NCI-H1930 (cell line): ENCODE measurements at places on chromosomes 7 and 10.
A peak's percentile ranks its signal among the peaks of the same experiment; 100 is the strongest.

GRCh38 chr10:3825244-3825643, 40.2 kb upstream of the KLF6 start:
- DNase-seq = no peak

- DNase-seq = no peak
These were observed 15.1 kb downstream of the FAM53B start for GRCh38 chr10:124728830-124729661.

DNA sequence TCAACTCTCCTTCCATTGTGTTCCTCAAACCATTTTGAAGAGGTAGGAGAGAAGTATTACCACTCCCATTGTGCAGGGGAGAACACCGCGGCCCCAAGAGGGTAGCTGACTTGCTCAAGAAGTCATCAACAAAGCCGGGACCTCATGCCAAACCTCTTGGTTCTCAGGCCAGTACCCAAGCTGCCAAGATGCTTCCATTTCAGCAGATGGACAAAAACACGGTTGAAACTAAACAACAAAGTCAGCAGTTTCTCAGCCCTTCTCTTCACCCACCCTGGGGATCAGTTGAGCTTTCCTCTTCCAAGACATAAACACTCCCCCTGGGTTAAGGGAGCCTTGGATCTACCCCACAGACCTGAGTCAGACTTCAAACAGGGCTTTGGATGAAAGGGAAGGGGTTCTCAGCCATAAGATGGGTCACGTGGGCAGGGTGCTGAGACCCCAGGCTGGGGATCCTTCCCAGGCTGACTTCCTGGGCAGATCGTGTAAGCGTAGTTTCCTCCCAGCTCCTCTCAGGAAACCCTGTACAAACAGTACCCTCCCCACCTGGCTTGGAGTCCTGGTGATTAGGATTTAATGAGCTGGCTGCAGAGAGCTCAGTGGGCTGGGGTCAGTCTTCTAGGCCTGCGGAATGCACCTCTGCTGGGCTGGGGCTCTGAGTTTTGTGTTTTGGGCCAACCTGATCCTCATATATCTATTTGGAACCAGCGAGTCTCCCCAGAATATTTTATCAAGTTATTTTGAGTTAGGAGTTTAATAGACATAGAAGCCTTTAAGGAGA, 27.3 kb downstream of the EMX2 start:
- no peak for DNase-seq

DNA sequence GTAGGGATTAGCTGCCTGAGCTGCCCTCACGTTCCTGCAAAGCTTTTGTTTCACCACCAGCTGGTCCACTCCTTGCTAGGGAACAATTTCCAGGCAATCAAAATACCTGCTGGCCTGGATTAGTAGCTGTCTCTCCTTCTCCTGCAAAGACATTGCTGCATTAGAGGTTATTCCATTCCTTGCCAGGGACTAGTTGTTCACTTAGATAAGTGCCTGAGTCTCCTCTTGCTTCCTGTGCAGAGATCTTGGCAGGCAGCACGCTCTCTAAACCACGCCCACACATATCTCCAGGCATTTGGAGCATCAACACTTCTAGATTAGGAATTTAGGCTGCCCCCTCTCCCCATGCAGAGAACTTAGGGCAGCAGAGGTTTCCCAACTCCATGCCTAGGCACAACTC, 150.4 kb upstream of the SMIM30 start:
- no peak for DNase-seq

DNA sequence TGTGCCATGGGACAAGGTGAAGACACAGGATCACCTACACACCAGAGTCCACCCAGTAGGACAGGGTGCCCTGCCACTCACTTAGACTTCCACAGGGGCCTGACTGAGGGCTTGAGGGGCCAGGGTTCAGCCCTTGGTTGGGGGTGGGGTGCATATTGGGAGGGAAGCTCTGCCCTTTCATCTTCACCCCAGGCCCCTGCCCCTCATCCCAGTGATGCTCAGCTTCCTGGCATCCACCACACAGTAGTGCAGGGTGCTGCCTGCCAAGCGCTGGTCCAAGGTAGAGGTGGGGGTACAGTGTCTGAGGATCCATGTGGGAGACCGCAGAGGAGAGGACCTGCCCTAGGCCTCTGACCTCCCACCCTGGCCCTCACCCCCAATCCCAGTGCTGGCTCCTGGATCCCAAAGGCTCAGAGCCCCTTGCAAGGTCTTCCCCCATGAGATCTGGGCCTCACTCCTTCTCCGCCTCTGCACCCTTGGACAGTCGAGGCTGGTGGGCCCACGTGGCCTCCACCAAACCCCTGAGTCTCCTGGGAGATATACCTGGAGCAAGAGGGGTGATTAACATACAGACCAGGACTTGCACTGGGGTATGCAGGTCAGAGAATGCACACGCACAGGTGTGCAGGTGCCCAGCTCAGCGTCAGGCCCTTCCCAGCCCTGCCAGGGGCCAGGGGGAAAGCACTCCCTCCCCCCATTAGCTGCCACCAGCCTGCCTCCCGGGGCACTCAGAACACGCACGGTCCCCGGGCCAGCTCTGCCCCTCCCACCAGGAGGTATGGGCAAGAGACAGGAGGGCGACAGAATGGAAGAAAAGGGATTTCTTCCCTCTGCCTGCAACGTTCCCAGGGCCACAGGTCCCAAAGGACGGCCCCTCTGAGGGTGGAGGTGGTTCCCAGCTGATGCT, 8.6 kb upstream of the IRF5 start:
- no peak for DNase-seq

DNA sequence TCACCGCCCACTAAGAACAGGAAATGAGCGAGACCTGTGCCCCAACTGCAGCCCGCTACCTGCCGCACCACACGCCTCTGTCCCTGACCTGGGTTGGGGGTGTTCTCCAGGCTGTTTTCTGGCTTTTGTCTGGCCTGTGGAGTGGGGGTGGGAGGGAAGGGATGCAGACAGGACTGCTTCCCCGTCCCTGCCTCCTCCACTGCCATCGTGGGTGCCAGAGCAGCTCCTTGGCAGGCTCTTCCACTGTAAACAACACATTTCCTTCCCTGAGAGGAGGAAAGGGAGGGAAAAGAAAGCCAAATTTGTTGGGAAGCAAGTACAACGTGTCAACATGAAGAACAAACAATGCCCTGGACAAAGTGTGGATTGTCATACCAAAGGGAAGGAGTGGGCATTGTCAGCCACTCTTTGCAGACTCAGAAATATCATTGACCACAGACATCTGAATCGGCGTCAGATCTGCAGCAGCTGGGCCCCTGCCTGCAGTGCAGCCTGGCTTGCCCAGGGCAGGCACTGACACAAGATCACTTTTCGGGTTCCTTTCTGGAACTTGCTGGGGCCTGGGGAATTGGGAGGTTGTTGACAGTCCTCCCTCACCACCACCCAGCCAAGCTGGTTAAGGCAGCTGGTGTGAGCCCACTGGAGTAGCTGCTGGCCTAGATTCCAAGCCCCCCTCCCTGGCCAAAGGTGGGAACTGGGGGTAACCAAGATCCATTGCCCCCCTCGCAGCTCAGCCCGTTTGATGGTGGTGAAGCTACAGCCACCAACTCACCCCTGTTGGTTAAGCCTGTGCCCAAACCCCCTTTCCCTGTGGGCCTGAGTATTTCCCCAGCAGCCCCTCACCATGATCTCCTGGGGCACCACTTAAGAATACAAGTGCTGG, 22.6 kb upstream of the TRIM8 start:
- DNase-seq = no peak

- no peak for DNase-seq
These were observed 356.5 kb downstream of the PHF14 start for GRCh38 chr7:11330208-11330607.

GRCh38 chr7:47786557-47787248, 161.6 kb downstream of the PKD1L1 start:
- DNase-seq = no peak

GRCh38 chr7:70303309-70303708, 705.0 kb downstream of the AUTS2 start:
- no peak for DNase-seq

- no peak for DNase-seq
These were observed 55.8 kb upstream of the TRIL start for GRCh38 chr7:29013931-29014330.

GRCh38 chr10:122152544-122152943, 118.6 kb upstream of the BTBD16 start:
- no peak for DNase-seq

- no peak for DNase-seq
These were observed 209.9 kb upstream of the YAE1 start for GRCh38 chr7:39356172-39356925.

DNA sequence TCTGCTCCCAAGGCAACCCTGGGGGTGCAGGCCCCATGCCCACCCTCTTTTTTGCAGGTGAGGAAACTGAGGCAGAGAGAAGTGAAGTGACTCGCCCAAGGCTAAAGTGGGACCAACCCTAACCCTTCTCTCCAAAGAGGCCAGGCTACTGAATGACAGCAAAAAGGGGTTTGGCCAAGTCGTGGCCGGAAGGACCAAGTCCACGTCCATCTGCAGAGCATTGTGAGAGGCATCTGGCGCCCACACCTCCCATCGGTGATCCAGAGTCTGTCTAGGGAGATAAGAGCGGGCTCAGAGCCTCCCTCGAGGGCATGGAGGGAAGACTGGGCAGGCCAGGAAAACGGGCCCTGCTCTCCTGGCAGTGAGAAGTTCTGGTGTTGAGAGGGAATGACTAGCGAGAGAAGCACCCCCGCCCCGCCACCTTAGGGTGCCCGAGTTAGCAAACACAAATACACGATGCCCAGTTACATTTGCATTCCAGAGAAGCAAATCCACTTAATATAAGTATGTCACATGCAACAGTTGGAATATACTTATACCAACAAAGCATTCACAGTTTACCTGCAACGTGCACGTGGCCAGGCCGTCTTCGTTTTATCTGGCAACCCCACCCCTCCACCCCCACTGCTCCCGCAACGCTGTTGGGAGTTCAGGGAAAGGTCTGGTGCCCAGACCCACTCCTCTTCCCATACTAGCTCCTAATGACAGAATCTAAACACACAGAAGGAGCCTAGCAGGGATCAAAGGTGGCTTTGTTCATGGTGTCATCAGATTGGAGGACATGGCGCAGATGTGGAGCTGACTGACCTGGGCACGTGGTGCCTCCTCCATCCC, 124.9 kb downstream of the OAT start:
- DNase-seq = no peak

DNA sequence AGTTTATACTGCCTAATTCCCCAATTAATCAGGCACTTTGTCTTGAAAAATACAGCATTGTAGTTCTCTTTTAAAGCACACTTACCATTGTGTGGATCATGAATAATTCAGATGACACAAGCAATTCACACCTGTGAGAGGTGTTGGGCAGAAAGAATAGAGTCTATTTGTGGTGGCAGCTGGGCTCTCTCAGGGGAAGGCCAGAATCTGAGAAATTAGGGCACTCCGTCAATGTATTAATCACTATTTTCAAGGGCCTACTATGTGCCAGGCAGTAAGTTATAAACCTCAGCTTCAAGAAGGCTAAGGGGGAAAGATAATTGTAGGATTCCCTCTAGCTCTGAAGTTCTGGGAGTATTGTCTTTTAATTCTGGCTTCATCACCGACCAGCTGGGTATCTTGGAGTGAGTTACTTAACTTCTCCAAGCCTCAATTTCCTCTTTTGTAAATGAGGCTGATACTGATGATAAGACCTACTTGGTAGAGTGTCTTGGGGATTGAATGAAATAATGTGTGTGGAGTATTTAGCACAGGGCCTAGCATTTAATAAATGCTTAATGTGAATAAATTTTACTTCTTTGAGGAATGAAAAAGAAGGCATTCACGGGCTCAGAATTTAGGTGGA, 2.5 kb downstream of the CHN2 start:
- no peak for DNase-seq

GRCh38 chr7:29197916-29198315, 3.3 kb downstream of the CHN2 start:
- no peak for DNase-seq

DNA sequence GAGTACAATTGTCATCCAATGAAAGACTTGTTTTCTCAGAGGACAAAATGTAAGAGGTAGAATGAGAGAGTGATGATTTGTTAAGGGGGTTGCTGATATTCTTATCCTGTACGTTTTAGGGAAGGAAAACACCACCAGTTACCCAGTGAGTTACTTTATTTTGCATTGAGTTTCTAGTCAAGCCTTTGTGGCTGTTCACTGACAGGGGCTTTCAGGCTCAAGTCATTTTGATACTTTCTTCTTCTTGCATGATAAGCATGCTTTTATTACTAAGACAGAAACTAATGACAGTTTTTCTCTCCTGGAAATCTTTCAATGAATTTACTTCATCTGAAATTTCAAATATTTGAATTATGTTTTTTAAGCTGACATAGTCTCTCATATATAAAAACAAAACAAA, 710.2 kb upstream of the POM121L12 start:
- no peak for DNase-seq

- no peak for DNase-seq
These were observed 180.3 kb upstream of the MYO3A start for GRCh38 chr10:25753776-25754175.

DNA sequence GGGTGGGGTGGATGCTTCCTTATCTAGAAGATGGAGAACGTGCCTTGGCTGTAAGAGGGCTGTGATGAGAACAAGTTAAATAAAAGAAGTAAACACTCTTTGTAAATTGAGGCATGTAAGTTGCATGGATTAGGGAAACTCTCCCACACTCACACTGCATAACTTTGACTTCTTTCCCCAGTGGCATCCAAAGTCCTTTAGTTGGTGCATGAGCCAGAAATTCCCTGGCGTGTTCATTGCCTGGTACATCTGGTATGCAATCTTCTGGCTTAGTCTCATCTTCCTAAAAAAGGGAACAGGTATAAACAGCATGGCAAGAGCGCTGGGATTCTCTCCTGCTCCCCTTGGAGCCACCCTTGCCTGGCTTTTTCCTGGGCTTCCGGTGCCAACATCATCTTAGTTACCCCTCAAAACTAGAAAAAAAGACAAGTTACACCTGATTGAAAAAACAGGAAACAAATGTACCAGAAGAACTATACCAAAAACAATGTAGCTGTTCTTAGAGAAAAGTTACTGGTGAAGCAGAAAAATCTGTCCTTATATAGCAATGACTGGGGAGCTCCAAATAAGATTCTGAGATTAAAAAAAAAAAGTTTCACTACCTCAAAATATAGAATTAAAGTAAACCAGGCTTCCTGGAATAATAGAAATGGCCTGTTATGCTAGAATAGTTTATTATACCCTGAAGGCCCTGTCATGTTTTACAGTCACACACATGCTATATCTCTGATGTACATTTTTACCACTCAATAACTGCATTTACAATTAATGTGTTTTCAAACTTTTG, 9.9 kb downstream of the RP9 start:
- DNase-seq = no peak

- DNase-seq = no peak
These were observed 104.4 kb downstream of the MICALL2 start for GRCh38 chr7:1354661-1355567.

DNA sequence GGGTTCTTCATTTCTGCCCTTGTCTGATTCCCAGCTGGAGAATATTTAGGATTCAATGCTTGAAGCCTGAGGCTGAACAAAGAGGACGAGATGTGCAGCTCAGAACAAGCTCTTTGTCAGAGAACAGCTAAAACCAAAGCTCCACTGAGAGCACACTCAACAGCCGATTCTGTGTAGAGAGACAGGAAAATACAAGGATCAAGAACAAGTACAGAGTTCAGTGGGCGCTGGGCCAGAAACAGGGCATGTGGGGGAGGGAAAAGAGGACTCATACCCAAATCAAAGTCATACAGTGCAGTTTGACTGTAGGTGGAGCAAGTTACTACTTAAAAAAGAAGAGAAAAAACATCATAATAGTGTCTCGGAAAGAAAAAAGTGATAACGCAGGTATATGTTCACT, at the start of gene AGMO:
Gene AGMO (minus strand): TSS at position 181 of the 400 bp plus-strand sequence.
- no peak for DNase-seq

GRCh38 chr10:31098046-31098445, 66.4 kb upstream of the ZNF438 start:
- no peak for DNase-seq

GRCh38 chr7:1229202-1229947, 3.3 kb upstream of the UNCX start:
- DNase-seq = no peak

GRCh38 chr10:59648711-59649201, 60.9 kb downstream of the SLC16A9 start:
- DNase-seq = peak; percentile 3
